ENCODE measurements at places on chromosomes 4 and X. TPM values are rescaled to one million over a fixed set of nuclear protein-coding genes. Genes with fewer than 3 reads are reported as not detected.

The CPE gene
- total RNA-seq, result 32.8 TPM

The CITED1 gene
- total RNA-seq, result not detected

The WNK3 gene
- 6.7 TPM for total RNA-seq

The SPANXD gene
- total RNA-seq, result not detected

The CT45A10 gene
- not detected for total RNA-seq

The ERAS gene
- 0.20 TPM for total RNA-seq

The WDR17 gene
- 5.5 TPM for total RNA-seq

The PPP2R2C gene
- 0.20 TPM for total RNA-seq

The MAGEA8 gene
- not detected for total RNA-seq

- DNase-seq, result no peak
Measured at GRCh38 chr4:153890761-153891160, 101.9 kb upstream of the SFRP2 start.

GRCh38 chr4:79390890-79391289 is 17.1 kb downstream of the GK2 start:
- no peak for DNase-seq

DNA sequence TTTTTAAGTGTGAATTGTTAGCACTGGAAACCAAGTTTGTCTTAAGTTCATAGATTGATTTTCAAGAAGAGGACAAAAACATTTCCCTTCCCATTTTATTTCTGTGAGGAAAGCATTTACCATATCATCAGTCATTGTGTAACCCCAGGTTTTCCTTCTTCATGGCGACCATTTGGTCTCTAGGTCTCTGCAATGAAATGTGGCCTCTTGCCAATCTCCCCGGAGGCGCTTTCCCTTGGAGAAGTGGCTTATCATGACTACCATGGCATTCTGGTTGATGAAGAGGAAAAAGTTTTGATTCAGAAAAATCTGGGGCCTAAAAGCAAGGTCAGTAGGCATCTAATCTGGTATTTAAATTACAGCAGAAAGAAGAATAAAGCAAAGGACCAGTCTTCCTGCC is 54.4 kb downstream of the ADD1 start:
- peak; percentile 19 for DNase-seq

GRCh38 chr4:77156912-77157858 is at the start of gene CCNG2:
Gene CCNG2, plus strand, starts transcription at chr4:77157207. Its CDS starts 1,326 bp downstream, at chr4:77158533.
- peak; percentile 73 for DNase-seq

GRCh38 chr4:19194672-19195071 is 1057.0 kb upstream of the SLIT2 start:
- DNase-seq, result no peak

DNA sequence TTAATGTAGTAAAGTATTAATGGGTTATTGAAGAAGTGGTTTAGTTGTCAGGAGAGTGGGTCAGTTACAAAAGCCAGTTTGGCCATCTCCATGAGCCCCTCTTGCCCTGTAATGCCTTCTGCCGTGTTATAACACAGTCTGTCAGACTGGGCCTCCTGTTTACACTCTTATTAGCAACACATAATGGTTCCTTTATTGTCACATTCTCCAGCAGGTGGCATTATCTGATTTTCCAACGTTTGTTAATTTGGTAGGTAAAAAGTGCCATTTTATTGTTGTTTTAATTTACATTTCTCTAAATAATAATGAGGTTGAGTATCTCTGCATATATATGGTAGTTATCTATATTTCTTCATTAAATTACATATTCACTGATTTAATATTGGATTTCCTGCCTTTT is 560.8 kb downstream of the FGF13 start:
- DNase-seq, result no peak

- DNase-seq, result no peak
Measured at GRCh38 chr4:92266521-92266920, 37.2 kb upstream of the GRID2 start.

GRCh38 chr4:153176938-153177337 is 27.3 kb upstream of the TRIM2 start:
- no peak for DNase-seq

DNA sequence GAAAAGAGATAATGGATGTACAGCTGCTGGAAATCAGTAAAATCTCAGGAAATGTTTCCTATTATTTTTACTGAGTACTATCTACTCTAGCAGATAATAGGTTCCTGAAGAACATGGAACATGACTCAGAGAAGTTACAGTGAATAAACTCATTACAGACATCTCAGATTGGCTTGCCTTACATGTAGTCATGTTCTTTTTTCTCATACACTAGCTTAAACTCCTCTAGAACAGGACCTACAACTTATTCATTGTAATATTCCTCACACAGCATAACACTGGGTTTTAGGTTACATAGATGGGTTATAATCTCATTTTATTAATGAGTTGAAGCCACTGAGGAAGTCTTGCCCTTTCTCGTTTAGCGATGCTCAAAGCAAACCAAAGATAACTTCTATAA is 86.9 kb upstream of the BMP2K start:
- DNase-seq, result no peak

- no peak for DNase-seq
Measured at GRCh38 chrX:136778916-136779315, 1.8 kb downstream of the ARHGEF6 start.

- peak; percentile 72 for DNase-seq
Measured at GRCh38 chr4:105280338-105281123, 133.9 kb downstream of the TET2 start.

DNA sequence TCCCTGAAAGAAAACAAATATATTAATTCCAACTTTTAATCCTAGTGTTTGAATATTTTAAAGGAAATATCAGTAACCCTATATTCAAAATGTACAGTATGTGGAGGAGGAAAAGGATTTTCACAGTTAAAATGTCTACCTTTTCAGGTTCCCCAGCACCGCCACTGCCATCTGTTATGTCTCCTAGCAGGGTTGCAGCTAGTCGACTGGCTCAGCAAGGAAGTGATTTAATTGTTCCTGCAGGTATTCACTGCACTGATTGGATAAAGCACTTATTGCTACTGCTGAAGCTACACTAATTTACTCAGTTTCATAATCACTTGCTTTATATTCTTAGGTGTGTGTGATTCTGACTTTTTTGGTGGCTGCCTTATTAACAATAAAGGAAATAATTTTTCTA is 65.5 kb upstream of the FHDC1 start:
- DNase-seq, result no peak

DNA sequence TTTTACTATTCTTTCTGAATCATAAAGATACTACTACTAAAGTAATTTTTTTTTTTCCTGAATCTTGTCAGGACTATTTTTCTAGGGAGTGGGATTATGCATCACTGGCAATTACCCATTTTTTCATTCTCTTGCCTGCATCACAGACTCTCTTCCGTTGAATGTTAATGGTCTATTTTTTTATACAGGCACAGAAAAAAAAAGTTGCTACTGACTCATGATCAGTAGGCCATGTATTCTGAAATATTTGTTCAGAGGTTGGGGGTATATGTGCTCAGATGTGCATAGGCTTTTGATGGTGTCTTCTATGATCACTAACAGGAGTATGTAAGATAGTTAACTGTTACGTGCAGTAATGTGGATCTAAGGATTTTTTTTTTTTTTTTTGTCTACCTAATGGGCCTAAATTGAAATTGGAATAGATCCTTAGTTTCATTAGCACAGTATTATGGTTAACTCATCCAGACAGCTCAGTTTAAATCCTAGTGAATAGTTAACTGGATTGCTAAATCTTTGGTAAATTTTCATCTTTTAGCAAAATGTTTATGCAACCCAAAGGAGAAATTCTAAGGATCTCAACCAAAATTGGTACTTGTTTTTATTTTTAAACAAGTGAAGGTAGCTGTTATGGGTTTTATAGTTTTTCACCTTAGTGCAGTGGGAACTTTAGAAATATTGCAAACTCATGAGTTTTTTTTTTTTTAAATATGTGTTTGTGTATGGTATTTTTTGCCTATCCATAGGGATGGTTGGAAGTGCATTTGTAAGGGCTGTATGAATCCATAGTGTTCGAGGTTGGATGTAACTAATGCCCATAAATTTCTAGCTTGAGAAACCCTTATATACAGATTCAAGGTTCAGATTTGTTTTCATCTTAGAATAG is 12.1 kb downstream of the BMP2K start:
- peak; percentile 78 for DNase-seq

DNA sequence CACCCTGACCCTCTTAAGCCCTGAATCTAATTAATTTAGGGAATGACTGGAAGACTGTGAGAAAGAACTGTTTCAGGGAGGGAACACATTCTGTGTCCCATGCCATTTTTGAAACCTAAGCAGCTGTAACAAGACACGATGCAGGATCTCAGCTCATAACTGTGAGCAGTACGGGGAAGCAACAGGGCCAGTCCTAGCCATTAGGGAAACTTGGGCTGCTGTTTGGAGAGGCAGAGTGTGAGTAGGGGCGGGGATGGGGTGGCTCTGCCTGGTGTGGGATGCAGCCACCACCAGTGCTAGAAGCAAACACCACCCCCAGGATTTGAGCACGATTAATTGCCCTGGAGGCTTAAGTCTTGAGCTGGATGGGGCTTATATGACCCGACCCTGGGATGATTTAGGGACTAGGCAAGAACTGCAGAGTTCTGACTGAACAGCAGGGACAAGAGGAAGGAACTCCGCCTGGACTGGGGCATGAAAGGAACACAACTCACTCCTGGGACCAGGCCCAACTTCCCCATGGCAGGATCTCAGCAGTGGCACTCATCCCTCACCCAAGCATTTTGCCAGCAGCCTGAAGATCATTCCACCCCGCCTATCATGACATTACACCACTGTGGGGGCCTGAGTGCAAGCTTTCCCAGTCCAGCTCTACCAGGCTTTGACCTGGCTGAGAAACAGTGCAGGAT is 43.1 kb downstream of the ATRX start:
- DNase-seq, result no peak

- no peak for DNase-seq
Measured at GRCh38 chr4:71830497-71831190, 46.8 kb upstream of the GC start.

DNA sequence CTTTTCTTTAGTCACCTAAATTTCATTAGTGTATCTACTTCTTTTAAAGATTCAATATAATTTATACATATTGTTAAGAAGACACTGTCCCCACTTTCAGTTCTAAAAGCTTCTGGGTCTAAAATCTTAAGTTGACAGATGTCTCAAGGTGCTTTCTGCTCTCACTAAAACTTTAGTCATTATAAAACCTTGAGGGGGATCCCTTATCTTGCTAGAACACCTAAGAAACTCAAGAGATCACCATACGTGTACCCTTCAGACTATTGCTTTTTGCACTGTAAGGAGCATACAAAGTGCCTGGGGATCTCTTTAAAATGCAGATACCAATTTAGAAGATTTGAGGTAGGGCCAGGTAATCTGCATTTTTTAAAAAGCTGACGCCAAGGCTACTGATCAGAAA is 30.1 kb downstream of the CYBB start:
- DNase-seq, result no peak

DNA sequence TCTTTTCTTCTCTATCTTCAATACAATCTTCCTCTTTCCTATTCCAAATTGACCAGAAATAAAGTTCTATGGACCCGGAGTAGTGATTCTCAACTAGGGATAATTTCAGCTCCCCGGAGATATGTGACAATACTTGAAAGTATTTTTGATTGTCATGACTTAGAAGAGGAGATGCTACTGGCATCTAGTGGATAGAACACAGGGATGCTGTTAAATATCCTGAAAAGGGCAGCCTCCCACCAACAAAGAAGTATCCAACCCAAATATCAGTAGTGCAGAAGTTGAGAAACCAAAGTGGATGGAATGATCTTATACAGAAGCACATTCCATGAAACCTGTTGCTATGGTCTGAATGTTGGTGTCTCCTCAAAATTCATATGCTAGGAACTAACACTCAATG is 65.7 kb upstream of the NDST3 start:
- peak; percentile 4 for DNase-seq

DNA sequence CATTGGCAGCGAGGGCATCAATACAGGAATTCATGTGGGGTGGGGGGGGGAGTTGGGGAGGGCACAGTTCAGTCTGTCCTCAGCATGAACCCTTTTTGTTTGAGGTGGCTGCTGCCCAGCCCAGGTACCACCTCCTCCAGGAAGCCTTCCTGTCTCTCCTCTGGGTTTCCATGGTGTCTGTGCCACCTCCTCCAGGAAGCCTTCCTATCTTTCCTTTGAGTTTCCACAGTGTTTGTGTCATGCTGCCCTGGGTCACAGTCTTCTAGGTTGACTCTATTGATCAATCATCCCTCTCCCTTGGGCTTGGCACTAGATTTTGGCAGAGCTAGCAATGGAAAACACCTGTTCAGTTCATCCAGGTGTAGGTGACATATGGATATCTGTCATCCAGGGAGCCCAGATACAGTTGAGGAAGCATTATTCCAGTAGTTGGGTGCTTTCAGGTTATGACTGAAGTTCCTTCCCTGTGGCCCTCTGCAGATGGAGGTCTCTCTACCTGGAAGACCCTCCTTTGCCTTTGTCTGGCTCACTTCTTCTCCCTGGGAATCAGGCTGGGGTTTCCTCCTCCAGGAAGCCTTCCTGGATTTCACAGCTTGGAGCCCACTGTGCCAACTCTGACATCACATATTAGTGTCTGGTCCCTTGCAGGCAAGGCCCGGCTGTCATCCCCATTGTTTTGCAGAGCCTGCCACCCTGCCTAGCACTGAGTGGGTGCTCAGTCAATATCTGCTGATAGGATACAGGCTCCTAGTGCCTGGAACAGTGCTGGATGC is 96.6 kb downstream of the SORCS2 start:
- no peak for DNase-seq

GRCh38 chrX:114841051-114841450 is 176.4 kb downstream of the IL13RA2 start:
- no peak for DNase-seq

- no peak for DNase-seq
Measured at GRCh38 chr4:107034091-107034995, 1.8 kb downstream of the DKK2 start.

DNA sequence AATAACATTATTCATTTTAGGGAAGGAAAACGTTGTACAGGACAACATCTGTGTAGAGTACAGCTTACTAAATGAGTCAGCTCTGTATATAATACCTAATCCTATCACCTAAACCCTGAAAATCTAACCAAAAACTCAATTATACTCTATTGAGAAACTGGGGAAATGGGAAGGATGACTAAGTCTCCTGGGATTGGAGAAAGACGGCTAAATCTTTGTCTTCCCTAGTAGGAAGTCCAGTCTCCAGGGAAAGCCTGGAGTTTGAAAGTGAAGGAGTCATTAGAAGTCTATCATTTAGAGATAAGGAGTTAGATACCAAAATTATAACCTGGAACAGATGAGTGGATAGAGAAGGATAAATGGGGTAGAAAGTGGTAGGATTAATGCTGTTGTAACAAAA is 286.5 kb downstream of the STK32B start:
- DNase-seq, result no peak

DNA sequence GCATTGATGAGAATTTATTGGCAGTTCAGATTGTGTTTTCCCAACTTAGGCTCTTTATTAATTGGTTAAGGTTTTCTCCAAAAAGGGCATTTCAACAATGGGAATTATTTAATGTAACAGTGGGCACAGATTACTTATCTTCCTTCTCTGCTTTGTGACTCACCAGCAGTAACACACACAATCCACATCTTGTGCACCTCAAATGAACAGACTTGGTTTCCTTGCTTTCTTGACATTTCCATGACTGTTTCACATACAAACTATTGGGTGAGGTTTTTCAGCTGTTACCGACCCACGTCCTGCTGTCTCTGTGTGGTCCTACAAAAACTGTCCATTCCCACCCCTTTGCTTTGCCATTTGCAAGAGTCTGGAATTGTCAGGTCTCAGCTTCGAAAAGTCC is 38.1 kb downstream of the CCNI start:
- no peak for DNase-seq
